ENCODE measurements at places on chromosomes 3 and 15. TPM values are rescaled to one million over a fixed set of nuclear protein-coding genes. Genes with fewer than 3 reads are reported as not detected.

DNA sequence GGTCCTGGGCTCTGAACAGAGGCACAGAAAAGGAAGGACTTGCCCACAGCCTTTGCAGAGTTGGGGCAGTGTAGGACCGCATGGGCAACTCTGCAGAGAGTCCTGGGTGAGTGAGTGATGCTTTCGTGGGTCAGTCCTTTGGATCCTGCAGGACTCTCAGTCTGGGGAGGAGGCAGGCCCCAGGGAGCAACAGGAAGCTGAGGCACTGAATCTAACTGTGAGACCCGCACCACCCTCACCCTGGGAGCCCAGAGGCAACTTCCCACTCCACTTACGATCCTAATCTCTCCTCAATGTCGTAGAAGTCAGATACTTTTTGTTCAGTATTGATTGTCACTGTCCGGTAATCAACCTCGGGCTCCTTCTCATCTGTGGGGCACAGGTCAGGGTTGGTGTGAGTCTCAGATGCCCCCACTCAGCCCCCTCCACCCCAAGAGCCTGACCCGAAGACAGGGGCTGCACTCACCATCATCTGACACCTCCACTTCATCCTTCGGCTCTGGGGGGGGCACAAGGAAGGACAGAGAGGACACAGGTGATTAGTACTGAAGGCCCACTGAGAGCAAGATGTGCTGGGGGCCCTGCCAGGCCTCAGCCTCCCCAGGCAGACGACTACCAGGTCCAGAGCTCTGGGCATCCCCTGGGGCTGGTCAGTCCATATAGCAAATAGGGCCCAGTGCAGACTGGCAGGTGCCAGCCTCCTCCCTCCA is 64.0 kb upstream of the HACD2 start:
- no peak for DNase-seq

DNA sequence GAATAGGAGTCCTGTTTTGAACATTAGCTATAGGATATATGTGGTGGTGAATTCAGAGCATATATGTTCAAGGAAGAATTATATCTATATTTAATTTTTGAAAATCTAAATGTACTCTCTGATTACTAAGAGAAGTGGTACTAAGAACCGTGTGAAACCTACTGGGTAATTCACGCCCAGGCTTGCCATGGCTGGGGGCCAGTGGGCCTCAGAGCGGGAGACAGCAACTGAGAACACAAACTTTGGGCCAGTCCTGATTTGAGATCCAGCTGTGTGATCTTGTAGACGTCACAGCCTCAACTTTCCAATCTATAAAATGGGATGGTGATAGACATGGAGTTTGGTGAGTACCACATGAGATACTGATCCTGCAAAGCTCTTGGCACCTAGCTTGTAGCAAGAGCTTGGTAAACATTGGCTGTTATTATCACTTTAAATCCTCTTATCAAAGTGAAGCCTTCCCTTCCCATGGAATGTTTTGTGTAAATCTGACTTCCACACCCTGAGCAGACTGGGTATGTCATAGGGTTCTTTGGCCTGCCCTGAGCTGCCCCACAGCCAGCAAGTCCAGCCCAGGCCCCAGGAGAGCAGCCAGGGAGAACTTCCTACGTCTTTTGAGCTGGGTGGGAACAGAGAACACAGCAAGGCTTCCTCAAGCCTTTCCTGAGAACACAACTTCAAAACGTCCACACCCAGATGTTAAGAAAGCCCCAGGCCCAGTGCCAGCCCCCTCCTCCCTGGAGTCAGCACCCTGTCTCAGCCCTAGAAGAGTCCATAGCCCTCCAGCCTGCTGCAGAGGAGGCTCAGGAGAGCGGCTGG is 8.2 kb upstream of the PAQR5 start:
- DNase-seq: no peak

DNA sequence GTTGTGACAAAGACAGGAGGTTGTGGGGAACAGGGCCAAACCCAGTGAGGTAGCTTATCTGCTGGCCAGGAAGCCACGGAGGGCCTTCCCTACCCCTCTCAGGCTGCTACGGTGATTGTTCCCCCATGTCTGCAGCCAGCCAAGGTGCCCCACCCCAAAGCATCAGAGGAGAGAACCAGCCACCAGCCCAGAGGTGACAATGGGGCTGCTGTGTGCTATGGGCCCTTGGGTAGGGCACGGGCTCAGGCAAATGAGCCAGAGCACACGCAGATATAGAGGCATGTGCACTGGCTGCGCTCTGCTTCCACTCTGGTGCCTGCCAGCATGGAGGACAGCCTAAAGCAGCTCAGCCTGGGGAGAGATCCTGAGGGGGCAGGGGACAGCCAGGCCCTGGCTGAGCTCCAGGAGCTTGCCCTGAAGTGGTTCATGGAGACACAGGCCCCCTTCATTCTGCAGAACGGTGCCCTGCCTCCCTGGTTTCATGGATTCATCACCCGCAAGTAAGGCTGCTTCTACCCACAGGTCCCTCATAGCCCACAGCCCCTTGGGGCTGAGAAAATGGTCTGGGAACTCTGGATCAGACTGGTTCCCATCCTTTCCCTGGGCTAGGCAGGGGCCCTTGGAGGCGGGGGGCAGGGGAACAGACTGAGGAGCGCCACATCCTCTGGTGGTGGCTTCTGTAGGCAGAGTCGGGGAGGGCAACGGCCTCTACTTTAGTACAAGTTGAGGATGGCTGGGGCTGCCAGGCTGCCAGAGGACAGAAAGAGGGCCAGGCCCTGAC is at the start of gene SH2D7:
SH2D7 (plus strand) TSS at position 301 of the 781 bp plus-strand sequence; CDS start at position 325, 24 bp downstream.
- no peak for DNase-seq

- DNase-seq: no peak
Observed at GRCh38 chr3:119783883-119784282, 2.0 kb downstream of the NR1I2 start.

DNA sequence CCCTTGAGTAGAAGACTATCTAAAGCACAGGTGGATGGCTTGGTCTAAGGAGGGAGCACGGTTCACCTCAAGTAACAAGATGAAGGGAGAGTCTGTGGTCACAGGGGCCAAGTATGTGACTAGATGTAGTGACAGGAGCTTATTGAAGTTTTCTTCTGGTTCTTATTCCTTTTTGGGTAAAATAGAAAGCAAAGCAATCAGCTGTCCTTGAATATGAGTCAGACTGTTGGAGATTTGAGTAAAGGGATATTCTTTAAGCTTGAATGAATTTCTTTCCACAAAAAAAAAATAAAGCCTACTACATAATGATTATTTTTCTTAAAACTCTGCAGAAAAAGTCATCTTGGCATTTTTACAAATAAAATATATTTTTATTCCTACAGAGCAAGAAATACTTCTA is 1.5 kb upstream of the CNTN6 start:
- DNase-seq: no peak

- DNase-seq: no peak
Observed at GRCh38 chr3:21434310-21434709, 316.7 kb downstream of the ZNF385D start.

- DNase-seq: no peak
Observed at GRCh38 chr15:48842501-48842900, 31.6 kb upstream of the CEP152 start.

ATXN7 gene
- polyA plus RNA-seq: 26.7 TPM

- DNase-seq: no peak
Observed at GRCh38 chr15:101349047-101349951, 54.3 kb upstream of the SNRPA1 start.

GRCh38 chr15:101107625-101108460 is 144.0 kb downstream of the CHSY1 start:
- DNase-seq: no peak
